ENCODE measurements at places on chromosomes 2 and 18. TPM values are rescaled to one million over a fixed set of nuclear protein-coding genes. Genes with fewer than 3 reads are reported as not detected.

The ALPG gene
- not detected for total RNA-seq

The SYT4 gene
- not detected for total RNA-seq

GRCh38 chr2:88843651-88844050 lies 152.2 kb downstream of the RPIA start:
- no peak overlapping the region for H3K4me3 ChIP-seq
- H3K4me1 ChIP-seq = peaks cover under 1% of the 10 kb centered on the region
- H3K27ac ChIP-seq = no peak overlapping the region
- H3K36me3 ChIP-seq = no peaks in the 10 kb centered on the region
- peaks cover 3% of the 10 kb centered on the region for H3K27me3 ChIP-seq

GRCh38 chr2:74041182-74041581 lies 56.5 kb downstream of the TET3 start:
- H3K27ac ChIP-seq = no peak overlapping the region
- peaks cover 12% of the 10 kb centered on the region for H3K36me3 ChIP-seq

GRCh38 chr2:104371087-104371781 lies 482.7 kb upstream of the POU3F3 start:
- H3K4me1 ChIP-seq = no peaks in the 10 kb centered on the region
- no peaks in the 10 kb centered on the region for H3K36me3 ChIP-seq
- H3K27ac ChIP-seq = no peak overlapping the region
- peaks cover 16% of the 10 kb centered on the region for H3K27me3 ChIP-seq

GRCh38 chr2:74147727-74148456 lies at the start of gene BOLA3:
BOLA3 (minus strand) TSS chr2:74147912; CDS start chr2:74147874, 38 bp downstream.
- H3K27ac ChIP-seq = no peak within 1 kb of the TSS
- peaks cover 8% of the 10 kb centered on the region for H3K4me1 ChIP-seq
- DNase-seq = peak; percentile 94
- peaks cover 6% of the 10 kb centered on the region for H3K36me3 ChIP-seq
- no peak within 1 kb of the TSS for H3K4me3 ChIP-seq

- H3K4me1 ChIP-seq = no peaks in the 10 kb centered on the region
- H3K27me3 ChIP-seq = peaks cover 7% of the 10 kb centered on the region
- no peak for DNase-seq
- H3K27ac ChIP-seq = no peak overlapping the region
- no peaks in the 10 kb centered on the region for H3K36me3 ChIP-seq
Observed at GRCh38 chr18:75531851-75532459, 104.5 kb upstream of the SMIM21 start.

- no peak for DNase-seq
- peaks cover 17% of the 10 kb centered on the region for H3K36me3 ChIP-seq
- H3K4me1 ChIP-seq = no peaks in the 10 kb centered on the region
- no peak overlapping the region for H3K4me3 ChIP-seq
- H3K27ac ChIP-seq = no peak overlapping the region
Observed at GRCh38 chr2:172065111-172065510, 20.2 kb upstream of the DLX1 start.

DNA sequence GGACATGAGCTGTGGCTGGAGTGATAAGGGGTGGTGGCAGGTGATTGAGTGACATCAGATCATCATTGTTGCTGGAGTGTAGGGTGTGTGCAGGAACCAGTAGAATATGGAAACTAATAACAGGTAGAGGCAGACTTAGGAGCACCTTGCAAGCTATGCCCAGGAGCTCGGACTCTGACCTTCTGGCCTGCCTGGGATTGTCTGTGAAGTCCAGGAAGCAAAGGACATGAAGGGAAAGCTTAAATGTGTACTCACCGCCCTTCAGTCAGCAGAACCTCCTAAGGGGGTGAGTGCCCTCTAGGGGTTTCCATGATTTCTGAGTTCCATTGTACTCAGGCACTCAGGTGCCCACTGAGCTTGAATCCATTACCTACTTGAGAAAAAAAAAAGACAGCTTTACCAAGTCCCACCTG lies 104.2 kb downstream of the CRIM1 start:
- no peaks in the 10 kb centered on the region for H3K4me1 ChIP-seq
- H3K27me3 ChIP-seq = no peaks in the 10 kb centered on the region
- no peak for DNase-seq

DNA sequence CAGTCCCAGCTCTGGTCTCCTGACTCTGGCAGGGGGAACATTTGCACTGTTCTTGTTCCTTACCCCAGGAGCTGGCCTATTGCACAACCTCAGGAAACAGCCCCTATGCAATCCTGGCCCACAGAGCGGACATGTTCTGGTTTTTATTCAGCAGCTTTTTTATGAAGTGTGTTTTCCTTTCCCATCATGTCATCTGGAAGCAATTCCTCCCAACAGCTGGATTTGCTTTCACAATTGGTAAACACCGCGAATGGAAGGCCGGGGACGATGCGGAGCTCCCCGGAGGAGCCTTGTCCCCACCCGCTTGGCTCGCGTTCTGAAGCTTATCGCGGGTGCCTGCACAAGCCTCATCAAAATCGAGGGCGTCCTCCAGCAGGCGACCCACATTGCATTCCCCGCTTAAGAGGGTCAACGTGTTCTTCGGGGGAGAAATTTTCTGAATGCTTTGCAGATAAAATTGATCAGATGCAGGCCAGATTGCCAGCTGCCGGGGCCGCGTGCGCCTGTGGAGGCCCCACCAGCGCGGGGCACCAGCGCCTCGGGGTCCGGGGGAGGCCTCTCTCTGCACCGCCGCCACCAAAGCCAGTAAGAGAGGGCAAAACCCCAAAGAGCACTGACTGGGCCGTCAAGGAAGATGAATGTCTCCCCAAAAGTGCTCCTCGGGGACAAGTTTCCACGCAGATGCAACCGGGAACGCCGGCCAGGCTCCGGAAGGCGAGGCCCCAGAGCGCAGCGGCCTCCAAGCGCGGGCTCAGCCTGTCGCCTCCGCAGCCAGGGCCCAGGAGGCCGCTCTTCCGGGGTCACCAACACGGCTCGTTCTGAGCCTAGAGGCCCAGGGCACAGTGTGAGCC lies 60.3 kb upstream of the SP3 start:
- H3K4me1 ChIP-seq = no peaks in the 10 kb centered on the region
- H3K27me3 ChIP-seq = no peaks in the 10 kb centered on the region
- H3K27ac ChIP-seq = no peak overlapping the region
- no peak for DNase-seq

DNA sequence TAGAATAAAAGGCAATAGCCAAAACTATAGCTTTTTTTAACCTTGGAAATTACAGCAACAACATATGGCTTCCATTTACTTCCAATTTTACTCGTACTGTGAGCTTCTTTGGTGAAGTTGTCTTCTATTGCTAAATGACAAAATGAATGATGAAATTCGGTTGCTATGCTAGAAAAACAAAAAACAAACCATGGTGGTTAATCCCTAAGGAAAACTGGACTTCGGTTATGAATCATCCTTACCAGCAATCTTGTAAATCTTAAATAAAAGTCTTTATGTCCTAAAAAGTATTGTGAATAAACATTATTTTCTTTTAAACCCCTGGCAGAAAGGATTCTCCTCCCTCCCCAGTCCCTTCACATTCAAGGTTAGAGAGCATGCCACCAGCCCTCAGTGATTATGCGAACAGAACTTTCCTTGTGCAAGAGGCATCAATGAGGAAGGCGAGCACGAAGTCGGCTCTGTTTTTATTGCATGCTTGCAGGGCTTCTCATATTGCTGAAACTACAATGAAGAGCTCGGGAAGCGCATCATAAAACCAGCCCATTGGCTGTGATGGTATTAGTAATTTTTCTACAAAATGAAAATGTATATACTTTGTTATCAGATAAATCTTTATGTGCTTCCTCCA lies 62.9 kb downstream of the ZNF521 start:
- H3K27me3 ChIP-seq = no peaks in the 10 kb centered on the region
- DNase-seq = no peak
- no peaks in the 10 kb centered on the region for H3K36me3 ChIP-seq
- no peaks in the 10 kb centered on the region for H3K4me1 ChIP-seq
- no peak overlapping the region for H3K27ac ChIP-seq

DNA sequence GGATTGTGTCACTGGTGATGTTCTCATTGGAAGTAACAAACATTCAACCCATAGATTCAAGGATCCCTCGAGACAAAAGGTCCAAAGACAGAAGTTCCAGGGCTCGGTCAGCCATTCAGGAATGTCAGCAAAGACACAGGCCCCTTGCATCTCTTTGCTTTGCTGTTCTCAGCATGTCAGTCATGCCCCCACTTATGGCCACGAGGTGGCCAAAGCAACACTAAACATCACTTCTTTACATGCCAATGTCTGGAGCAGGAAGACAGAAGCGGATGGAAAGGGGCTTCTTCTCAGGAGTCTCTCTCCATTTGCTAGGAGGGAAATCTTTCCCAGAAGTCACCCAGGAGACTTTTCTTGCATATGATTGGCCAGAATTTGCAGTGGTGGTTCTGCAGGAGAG lies 191.6 kb upstream of the SP5 start:
- peaks cover 6% of the 10 kb centered on the region for H3K4me1 ChIP-seq
- H3K36me3 ChIP-seq = no peaks in the 10 kb centered on the region
- no peak overlapping the region for H3K27ac ChIP-seq

All from activated naive CD8-positive, alpha-beta T cell treated with anti-CD3 and anti-CD28 coated beads for 36 hours (primary cell).